ENCODE measurements at places on chromosomes 3 and 15.

DNA sequence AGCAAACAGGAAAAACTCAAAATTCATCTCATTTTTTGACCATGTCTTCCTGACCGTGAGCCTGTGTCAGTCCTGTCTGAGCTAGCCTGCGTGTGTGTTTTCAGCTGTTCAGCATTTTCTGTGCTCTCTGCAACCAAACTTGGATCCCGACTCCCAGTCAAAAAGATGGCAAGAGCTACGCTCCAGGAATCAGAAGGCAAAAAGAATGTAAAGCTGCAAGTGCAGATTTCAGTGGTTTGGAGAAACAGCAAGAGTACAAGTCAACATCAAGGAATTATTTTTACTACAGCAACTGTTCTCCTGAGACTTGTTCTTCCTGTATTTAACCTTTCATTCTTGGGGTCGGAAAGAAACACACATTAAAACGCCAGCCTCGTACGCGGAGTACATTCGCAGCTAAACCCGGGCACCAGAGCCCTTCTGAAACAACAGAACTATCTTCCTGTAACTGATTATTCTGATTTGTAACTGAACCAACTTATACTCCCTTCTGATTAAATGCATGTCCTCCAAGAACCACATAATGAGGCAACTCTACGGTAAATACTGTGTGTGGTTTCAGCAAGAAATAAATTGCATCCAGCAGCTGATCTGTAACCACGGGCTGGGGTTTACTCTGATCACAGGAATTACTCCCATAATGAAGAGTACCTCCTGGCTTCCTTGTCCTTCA lies 107.4 kb downstream of the LRIG1 start:
- DNase-seq, result no peak

- no peak for DNase-seq
Measured at GRCh38 chr3:10474847-10475246, 30.5 kb downstream of the ATP2B2 start.

DNA sequence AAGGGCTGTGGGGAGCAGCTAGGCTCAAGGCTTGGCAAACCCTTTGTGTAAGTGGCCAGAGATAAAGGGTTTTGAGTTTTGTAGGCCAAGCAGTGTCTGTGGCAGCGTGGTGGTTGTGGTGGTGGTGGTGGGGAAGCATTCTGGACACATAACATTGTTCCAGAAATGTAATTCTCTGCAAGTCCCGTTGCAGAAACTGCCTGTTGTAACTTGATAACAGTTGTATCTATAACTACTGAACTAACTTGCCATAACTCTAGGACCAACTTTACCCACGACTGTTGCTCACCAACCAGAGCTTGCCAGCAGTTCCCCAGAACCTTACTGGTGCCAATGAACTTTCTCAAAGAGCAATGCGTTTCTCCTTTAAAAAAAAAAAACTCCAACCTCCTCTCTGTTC lies 18.1 kb upstream of the TMEM40 start:
- DNase-seq, result no peak

GRCh38 chr15:25179673-25180511 lies 225.1 kb downstream of the SNRPN start:
- DNase-seq, result no peak

DNA sequence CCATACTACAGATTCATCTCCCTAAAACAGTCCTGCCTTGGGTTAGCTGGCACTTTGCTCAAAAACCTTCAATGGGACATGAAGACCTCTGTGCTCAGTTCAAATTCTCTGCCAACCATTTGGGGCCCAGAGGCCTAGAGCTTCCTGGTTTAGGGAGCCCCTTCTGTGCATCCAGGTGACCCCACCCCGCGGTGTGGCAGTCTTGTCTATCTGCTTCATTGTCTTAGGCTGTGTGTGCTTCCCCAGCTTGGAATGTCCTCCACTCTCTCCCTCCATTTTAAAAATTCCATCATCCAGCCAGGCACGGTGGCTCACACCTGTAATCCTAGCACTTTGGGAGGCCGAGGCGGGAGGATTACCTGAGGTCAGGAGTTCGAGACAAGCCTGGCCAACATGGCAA lies 99.0 kb upstream of the NEO1 start:
- DNase-seq, result no peak

DNA sequence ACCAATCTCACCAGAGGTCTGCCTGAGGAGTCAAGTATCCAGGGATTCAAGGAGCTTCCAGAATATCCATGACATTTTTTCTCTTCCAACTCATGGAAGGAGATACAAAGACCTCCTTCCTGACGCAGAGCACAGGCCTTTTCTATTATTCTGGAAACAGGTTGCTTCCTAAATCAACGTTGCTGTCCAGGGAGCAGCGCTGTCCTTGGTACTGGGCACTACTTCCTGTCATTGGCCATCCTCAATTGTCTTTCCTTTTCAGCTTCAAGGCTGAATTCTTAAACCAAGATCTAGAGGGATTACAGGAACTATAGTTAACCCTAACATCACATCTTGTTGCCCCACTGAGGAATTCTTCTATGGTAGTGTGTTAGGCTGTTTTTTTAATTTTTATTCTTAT lies 50.4 kb upstream of the TBC1D21 start:
- no peak for DNase-seq

DNA sequence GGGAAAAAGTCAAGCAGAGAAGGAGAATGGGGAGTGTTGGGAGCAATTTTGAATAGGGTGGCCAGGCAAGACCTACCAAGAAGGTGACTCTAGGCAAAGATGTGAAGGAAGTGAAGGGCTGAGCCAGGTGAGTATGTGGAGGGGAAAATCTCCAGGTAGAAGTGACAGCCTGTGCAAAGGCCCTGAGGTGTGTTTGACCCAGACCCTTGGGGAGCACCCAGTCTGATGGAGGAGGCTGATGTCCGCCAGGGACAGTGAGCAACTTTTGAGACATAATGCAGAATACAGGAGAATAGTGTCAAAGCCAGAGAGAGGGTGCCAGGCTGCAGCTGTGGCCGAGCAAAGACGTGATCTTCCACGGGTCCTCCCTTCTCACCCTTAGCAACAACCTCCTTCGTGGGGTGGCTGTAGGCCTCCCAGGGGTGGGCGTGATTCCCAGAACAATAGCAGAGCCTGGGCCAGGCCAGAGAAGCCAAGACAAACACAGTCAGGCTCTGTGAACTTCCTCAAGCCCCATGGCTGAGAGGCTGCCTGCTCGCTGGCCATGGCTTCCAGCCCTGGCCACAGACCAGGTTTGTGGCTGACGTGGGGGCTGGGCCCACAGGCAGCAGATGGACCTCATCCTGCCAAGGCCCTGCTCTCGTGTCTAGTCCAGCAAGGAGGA lies 58.1 kb downstream of the SLC6A6 start:
- no peak for DNase-seq

- no peak for DNase-seq
Measured at GRCh38 chr3:57221883-57222282, 5.6 kb upstream of the APPL1 start.

DNA sequence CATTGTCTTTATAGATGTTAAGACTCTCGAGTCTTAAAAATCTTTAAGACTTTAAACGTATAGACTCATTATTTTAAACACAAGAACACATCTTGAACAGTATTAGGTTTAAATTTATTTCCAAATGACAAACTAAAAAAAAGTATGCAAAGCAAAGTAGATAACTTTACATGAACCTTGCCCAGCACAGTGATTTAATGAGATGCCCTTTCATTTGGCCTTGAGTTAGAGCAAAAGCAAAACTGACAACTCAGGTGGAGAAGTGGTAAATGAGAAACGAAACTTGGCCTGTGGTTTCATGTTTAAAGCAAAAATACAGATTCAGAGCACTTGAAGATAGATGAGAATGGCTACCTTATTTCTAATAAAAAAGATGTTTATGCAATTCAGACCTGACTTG lies 8.6 kb downstream of the GPR15 start:
- DNase-seq, result no peak

- DNase-seq, result no peak
Measured at GRCh38 chr3:26807272-26807671, 184.7 kb downstream of the LRRC3B start.

- DNase-seq, result no peak
Measured at GRCh38 chr3:54951405-54951804, 23.5 kb upstream of the LRTM1 start.

DNA sequence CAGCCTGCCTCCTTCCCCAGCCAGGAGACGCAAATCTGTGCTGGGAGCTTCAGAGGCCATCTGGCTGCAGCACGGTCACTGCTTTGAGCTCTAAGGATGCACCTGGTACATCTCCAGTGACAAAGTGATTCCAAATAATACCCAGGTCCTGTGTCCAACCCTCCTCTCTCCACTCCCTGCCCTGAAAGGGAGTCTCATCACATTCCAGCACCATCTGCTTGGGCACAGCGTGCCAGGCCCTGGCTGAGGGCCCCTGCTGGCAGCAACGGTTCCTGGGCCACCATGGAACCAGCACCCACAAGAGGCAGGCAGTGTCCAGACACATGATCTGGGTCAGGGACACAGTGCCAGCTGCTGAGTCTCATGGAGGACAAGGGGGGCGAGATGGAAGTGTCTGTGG lies 81.3 kb downstream of the MTHFS start:
- DNase-seq, result no peak

DNA sequence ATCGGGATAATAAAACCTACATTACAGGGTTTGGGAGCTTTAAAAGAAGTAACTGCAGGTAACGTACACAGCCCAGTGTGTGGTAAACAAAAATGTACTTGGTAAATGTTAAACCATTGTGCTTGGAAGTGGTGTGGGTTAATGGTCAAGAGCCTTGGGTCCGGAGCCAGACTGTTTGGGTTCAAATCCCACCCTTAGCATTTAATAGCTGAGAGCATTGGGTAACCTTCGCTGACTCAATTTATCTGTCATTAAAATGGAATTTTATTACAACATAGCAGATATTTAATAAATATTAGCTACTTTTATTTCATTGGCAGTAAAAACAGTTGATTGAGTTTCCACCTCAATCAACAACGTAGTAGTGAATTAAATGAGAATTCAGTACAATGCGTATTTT lies 1.5 kb downstream of the FSTL1 start:
- DNase-seq, result no peak

DNA sequence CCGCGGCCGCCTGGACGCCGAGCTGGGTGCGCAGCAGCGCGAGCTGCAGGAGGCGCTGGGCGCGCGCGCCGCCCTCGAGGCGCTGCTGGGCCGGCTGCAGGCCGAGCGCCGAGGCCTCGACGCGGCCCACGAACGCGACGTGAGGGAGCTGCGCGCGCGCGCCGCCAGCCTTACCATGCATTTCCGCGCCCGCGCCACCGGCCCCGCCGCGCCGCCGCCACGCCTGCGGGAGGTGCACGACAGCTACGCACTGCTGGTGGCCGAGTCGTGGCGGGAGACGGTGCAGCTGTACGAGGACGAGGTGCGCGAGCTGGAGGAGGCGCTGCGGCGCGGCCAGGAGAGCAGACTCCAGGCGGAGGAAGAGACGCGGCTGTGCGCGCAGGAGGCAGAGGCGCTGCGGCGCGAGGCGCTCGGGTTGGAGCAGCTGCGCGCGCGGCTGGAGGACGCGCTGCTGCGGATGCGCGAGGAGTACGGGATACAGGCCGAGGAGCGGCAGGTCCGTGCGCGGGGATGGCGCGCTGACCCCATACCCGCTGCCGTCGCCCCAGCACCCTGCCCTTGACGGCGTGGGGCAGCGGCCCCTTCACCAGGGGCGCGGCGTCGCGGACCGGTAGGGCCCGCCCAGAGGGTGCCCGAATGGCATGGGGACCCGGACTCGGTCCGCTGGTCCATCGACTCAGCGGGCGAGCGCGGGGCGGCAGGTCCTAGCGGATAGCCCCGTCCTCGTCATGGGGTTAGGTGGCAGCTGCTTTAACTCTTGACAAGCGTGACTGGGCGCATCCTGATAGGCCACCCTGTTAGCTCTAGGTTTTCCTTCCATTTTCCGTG lies 848 bp downstream of the SYNM start:
- no peak for DNase-seq

DNA sequence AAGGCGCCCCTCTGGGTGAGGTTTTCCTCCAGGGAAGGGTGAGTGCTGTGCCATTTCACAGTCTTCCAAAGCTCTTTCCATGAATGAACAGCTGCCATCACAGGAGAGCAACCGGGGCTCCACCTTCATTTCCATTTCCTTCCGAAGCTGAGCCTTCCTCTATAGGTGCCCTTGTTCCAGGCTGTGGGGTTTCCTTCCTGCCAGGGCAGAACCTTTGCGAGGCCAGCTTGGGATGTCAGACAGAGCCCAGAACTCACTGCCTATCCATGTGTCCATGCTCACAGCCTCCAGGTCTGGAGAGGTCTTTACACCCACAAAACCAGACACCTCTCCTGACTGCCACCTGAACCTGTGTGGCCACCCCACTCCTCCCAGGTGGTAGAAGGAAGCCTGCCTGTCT lies 49.2 kb downstream of the SLCO2A1 start:
- DNase-seq, result no peak

DNA sequence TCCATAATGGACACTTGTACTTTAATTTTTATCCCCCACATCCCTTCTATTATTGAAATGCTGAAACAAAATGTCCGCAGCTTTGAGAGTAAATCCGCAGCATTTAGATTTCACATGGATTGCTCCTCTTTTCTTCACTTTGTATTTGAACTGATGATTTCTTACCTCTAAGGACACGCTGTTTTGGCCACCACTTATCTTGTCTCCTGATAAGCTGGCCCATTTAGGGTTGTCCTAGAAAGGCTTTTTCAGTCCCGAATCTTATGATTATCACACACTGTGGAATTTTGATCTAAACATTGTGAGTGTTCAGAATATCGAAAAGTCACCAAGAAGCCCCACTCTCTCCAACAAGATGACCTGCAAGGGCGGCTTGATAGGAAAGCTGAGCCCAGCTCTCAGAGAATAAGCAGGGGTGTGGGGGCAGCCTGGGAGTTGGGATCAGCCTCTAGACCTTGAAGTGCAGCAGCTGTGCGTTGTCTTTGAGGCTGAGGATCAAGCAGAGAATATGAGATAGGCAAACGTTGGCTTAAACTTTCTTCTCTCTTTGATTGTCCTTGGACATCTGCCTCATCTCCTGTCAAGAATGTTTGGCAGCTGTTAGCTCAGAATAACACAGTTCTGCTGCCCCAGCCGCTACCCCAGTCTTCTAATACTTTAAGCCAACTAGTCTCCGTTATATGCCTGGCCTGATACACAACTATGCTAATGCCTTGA lies 399.7 kb upstream of the NR2F2 start:
- no peak for DNase-seq

DNA sequence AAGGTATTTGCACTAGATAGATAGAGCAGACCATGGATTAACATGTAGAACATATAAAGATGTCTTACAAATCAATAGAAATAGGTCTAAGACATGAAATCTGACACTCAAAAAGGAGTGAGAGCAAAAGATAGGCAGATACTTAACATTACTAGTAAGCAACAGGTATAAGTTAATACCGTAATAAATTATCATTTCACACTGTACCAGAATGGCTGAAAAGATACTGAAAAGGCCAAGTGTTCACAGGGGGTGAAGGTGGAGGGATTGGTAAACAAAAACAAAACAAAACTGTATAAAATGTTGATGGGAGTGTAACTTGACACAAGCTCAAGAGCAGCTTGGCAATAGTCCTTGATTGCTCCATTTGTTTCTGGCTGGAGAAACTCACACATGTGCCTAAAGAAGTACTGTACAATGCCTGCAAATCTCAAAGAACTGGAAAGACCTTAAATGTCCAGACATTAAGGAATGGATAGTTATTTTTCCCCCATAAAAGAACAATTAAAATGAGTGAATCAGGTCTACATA lies 3.5 kb downstream of the NSMCE3 start:
- DNase-seq, result no peak
